ENCODE measurements at places on chromosomes 7 and 10. TPM values are rescaled to one million over a fixed set of nuclear protein-coding genes. Genes with fewer than 3 reads are reported as not detected.

Gene OR2A5
- total RNA-seq, result not detected

DNA sequence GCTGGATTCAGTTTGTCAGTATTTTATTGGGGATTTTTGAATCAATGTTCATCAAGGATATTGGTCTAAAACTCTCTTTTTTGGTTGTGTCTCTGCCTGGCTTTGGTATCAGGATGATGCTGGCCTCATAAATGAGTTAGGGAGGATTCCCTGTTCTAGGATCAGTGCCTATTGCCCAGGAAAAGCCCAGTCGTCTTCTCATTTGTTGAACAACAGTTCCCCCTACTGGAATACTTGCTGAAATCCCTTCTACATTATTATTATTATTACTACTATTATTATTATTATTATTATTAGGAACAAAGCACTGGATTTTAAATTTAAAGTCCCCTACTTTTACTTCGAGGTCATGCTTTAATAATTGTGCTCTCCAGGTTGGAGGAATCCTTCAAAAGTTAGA, 528.9 kb downstream of the MAGI2 start:
- DNase-seq, result no peak
- no peaks in the 10 kb centered on the region for H3K4me1 ChIP-seq
- no peak overlapping the region for H3K27ac ChIP-seq
- H3K4me3 ChIP-seq, result no peak overlapping the region
- H3K27me3 ChIP-seq, result no peaks in the 10 kb centered on the region

- H3K27ac ChIP-seq, result no peak overlapping the region
- H3K27me3 ChIP-seq, result no peaks in the 10 kb centered on the region
- no peak for DNase-seq
- peaks cover 15% of the 10 kb centered on the region for H3K4me1 ChIP-seq
- H3K36me3 ChIP-seq, result no peaks in the 10 kb centered on the region
- H3K4me3 ChIP-seq, result no peak overlapping the region
These were observed 53.1 kb downstream of the OSBPL3 start for GRCh38 chr7:24926623-24927524.

- no peak for DNase-seq
- no peak overlapping the region for H3K27ac ChIP-seq
- H3K4me1 ChIP-seq, result no peaks in the 10 kb centered on the region
- no peaks in the 10 kb centered on the region for H3K36me3 ChIP-seq
These were observed 60.4 kb downstream of the PTN start for GRCh38 chr7:137283153-137283552.
